Common myeloid progenitor, CD34-positive (primary cell): ENCODE measurements at places on chromosomes 6 and 20.

DNA sequence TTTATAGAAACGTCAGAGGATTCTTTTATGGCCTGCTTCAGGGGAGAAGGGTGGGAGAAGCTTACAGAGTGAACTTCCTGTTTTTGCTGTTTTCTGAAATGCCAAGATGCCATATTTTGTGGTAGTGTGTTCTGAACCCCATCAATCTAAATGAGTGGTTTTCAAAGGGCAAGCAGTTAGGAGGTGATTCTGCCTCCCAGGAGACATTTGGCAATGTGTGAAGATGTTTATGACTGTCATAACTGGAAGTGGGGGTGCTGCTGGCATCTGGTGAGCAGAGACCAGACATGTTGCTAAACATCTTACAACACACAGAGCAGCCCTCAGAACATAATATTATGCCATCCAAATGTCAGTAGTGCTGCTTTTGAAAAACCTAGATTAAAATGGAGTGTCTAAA is 6.0 kb upstream of the PRL start:
- H3K27ac ChIP-seq = no peak overlapping the region
- DNase-seq = peak; percentile 57
- no peaks in the 10 kb centered on the region for H3K4me1 ChIP-seq
- H3K27me3 ChIP-seq = no peaks in the 10 kb centered on the region
- H3K4me3 ChIP-seq = no peak overlapping the region

DNA sequence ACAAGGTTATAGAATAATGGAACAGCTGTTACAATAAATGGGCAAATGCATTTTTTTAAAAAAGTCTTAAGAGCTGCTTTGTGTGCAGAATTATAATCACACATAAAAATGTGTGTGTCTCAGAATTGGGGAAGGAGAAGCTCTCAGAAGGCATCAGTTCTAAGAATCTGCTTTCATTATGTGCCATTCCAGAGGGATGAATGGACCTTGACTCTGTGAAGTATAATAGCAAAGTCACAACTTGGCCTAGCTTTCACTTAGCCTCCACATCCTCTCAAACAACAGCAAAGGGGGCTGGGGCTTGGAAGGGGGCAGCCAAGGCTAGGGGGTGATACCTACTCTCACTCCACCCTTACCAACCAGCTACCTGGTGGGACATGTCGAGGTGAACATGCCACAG is 265.0 kb downstream of the CDC5L start:
- DNase-seq = no peak
- H3K4me3 ChIP-seq = no peak overlapping the region
- no peaks in the 10 kb centered on the region for H3K27me3 ChIP-seq

DNA sequence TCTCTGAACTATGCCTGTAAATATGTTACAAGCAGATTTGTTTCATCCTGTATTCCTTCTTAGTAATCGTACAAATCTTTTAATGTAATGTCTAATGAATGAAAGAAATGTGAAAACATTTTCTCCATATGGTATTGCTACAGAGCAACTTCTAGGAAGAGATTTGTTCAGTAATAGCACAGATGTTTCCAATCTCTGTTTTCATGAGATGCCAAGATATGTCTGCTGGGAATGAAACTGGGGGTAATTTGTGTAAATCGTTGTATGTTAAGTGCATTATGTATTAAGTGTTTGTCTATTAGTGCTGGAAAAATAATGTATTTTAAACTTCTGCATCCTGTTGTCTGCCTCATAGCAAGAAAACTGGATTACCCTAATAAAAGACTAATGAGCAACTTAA is 722.2 kb upstream of the EYS start:
- no peaks in the 10 kb centered on the region for H3K4me1 ChIP-seq
- no peak overlapping the region for H3K27ac ChIP-seq
- no peaks in the 10 kb centered on the region for H3K27me3 ChIP-seq
- H3K36me3 ChIP-seq = no peaks in the 10 kb centered on the region
- H3K4me3 ChIP-seq = no peak overlapping the region

DNA sequence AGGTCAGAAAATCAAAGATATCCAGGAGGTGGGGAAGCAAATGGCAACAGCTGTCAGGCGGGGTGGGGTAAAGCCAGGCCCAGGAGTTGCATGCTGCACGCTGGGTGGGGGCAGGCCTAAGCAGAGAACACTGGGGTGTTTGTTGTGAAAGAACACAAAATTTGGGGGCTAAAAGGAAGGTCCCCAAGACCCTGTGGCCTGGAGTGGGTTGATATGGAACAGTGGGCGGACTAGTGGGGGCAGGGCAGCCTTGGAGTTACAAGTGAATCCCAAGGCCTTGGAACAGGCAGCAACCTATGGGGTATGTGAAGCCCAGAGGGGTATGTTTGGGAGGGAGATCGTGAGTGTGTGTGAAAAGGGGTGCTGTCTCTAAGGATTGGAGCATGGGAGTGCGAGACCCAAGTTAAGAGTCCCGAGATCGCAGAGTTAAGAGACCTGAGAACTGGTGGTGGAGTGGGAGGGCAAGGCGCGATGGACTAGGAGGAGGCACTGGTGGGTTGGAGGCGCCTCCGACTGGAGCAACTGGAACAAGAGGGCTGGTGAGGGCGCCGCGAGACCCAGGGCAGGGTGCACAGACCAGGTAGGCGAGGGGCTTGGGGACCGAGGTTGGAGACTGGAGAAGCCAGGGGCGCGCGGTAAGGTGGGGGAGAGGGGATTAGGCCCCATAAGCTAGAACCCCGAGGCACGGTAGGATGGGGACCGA is 658 bp downstream of the CUL7 start:
- peaks cover 55% of the 10 kb centered on the region for H3K36me3 ChIP-seq
- no peaks in the 10 kb centered on the region for H3K4me1 ChIP-seq
- H3K27me3 ChIP-seq = no peaks in the 10 kb centered on the region

GRCh38 chr6:42047790-42048405 is 2.4 kb upstream of the TAF8 start:
- H3K27ac ChIP-seq = peak overlapping the region; percentile 59
- H3K36me3 ChIP-seq = peaks cover 4% of the 10 kb centered on the region
- peaks cover 82% of the 10 kb centered on the region for H3K4me1 ChIP-seq
- peak overlapping the region; percentile 82 for H3K4me3 ChIP-seq

- H3K4me1 ChIP-seq = peaks cover 2% of the 10 kb centered on the region
- no peak overlapping the region for H3K27ac ChIP-seq
- no peak for DNase-seq
- H3K4me3 ChIP-seq = no peak overlapping the region
- no peaks in the 10 kb centered on the region for H3K27me3 ChIP-seq
- no peaks in the 10 kb centered on the region for H3K36me3 ChIP-seq
Observed at GRCh38 chr20:19644085-19644484, 114.0 kb upstream of the RIN2 start.
